ENCODE measurements at places on chromosomes 11 and 22. TPM values are rescaled to one million over a fixed set of nuclear protein-coding genes. Genes with fewer than 3 reads are reported as not detected.

DNA sequence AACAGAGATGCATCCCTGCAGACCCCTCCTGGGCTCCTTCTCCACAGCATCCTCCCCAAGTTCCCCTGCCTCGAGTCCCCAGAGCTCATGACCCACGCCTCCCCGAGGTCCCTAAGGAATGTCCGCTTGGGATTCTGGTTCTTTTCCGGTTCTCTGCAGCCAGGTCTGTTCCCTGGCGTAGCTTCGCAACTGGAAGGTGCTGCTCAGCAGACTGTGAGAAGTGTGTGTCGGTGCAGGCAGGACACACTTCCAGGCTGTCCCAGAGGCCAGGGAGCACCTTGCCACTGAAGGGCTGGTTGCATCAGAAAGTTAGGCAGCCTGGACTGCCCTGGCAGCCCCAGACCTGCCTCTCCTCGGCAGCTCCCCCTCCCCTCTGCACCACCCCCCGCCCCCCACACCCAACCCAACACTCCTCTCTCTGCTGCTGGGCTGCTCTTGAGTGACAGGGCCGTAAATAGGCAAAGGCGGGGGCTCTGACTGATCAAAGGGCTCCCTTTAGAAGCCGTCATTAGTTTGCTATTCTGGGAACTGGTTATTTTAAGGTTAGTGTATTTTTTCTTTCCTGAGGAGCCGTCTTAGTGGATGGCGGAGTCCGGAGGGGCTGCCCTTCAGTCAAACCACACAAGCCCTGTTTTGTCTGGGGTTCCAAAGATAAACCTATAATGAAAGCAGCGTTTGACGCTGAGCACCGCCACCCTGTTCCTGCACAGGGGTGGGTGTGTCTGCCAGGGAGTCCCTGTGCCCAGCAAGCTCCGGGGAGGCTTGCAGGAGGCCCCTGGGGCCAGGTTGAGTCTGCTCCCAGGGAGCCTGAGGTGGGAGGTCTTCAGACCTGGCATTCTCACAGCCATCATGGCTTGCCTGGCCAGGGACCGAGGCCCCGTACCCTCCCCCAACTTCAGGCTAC is 88.6 kb upstream of the KCNQ1OT1 start:
- DNase-seq = no peak

GRCh38 chr11:46353698-46354097 is 6.4 kb downstream of the DGKZ start:
- no peak for DNase-seq

The ZNF70 gene
- total RNA-seq = 9.0 TPM

DNA sequence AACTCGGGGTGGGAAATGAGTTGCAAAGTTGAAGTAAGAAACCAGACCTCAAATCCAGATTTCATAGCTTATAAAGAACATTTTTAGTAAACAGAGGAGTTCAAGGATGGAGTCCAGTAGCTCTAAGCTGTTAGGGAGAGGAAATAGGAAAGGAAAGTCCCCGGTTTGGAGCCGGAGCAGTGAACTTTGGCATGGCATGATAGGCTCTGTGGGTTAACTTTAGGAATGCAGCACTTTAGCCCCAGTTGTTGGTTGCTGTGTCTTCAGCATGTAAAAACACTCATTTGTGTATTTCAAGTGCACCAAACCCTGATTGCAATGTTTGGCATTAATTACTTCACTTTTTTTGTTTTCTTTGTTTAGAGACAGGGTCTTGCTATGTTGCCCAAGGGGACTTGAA is 8.6 kb upstream of the PIK3IP1 start:
- no peak for DNase-seq

The MAJIN gene
- not detected for total RNA-seq

The APOL6 gene
- total RNA-seq = 21.5 TPM

GRCh38 chr22:40289991-40290459 is 56.3 kb upstream of the ADSL start:
- DNase-seq = no peak

The TRIM51 gene
- not detected for total RNA-seq

DNA sequence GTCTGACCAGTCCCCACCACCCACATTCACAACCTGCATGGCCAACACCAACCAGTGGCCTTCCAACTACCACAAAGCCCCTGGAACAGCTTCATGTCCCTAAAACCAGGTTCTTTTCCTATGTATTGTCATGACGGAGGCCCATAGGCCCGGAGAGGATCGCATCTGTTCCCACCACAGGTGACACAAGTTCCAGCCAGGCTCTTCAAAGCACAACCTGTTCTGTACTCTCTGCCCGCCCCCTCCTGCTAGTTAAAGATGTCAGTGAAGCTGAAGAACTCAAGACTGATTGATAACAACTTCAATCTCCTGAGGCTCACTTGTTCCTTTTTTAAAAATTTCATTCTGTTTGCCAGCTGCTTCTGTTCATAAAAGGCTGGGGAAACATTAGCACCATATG is 121.1 kb upstream of the GUCY1A2 start:
- no peak for DNase-seq

DNA sequence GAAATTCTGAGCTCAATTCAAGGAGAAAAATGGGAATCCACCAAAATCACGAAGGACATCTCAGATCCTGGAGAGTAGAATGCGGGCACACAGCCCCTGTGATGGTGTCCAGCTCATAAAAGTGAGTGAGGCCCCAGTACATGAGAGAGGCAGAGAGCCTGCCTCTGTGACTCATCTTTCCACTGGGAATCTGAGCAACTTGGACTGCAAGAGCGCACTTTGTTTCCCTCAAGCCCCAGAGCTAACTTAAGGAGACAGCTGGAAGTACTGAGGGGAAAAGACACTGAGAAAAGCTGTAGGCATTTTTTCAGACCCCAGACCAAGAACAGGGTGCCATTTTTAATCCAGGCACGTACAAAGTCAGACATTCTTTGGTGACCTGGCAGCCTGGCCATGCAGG is 273.7 kb downstream of the C11orf87 start:
- no peak for DNase-seq

The CCDC157 gene
- 2.2 TPM for total RNA-seq

GRCh38 chr11:90766121-90766520 is 543.3 kb upstream of the CHORDC1 start:
- no peak for DNase-seq

The GRK3 gene
- 0.98 TPM for total RNA-seq

DNA sequence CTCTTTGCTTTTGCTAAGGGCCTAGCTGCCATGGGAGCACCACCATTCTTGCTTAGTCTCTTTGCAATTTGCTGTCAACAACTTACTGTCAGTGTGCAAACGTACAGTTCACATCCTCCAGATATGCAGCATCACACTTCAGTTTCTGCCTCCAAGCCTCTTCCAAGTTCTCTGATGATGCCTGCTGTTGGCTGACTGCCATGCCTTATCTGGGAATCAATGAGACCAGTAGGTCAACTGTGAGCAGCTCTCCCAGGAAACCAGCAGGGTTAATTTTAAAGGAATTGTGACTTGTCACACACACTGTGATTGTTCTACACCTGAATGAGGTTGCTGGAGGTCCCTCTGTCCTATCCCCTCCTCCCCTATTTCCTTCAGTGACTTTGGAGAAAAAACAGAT is 56.0 kb downstream of the COPB1 start:
- peak; percentile 66 for DNase-seq

DNA sequence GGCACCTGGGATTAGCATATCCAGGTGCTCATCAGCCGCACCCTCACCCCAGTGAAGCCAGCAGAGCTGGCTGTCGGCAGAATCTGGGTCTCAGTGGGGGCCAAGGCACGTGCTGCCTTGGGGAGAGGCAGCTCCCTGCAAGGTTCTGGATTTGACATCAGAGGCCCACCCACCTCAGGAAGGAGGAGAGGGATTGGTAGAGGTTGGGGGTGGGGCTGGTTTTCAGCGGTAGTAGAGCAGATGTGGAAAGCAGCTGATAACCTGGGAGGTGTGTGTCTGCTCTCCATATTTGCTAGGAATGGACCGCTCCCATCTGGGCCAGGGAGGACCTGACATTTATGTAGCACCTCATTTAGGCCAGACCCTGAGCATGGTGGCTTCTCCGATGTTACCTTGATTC is 147.5 kb downstream of the GRIK4 start:
- DNase-seq = no peak

GRCh38 chr11:120710354-120711131 is 199.0 kb downstream of the GRIK4 start:
- DNase-seq = peak; percentile 51

GRCh38 chr11:88310246-88310645 is 27.3 kb downstream of the CTSC start:
- no peak for DNase-seq

DNA sequence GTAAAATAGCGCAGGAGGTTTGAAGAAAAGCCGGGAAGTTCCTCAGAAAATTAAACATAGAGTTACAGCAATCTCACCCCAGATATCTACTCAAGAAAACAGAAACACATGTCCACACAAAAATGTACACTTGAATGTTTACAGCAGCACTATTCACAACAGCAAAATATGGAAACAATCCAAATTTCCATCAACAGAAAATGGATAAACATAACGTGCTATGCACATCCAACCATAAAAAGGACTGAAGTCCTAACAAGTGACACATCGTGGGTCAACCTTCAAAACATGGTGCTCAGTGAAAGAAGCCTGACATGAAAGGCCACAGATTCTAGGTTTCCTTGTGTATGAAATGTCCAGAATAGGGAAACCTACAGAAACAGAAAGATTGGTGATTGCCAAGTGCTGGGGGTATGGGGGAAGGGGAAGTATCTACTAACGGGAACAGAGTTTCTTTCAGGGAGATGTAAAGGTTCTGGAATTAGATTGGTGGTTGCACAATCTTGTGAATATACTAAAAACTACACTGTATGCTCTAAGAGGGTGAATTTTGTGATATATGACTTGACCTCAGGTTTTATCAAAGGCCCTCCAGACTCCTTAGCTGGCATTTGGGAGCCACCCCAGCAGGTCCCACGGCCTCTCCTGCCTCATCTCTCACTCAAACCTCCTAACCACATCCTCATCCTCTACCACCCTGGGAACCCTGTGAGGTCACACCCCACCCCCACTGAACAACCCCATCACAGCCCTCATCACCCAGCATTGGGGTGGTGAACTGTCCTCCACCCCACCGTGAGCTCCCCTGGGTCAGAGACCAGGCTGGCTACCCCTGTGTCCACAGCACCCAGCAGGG is 69.2 kb upstream of the PRR5 start:
- DNase-seq = no peak

The ZBTB16 gene
- total RNA-seq = not detected

The CHRM1 gene
- not detected for total RNA-seq

GRCh38 chr22:37326726-37327125 is 44.4 kb downstream of the CYTH4 start:
- no peak for DNase-seq

- no peak for DNase-seq
These were observed 23.1 kb downstream of the MRGPRG start for GRCh38 chr11:3195251-3196160.

The KLHL35 gene
- not detected for total RNA-seq

DNA sequence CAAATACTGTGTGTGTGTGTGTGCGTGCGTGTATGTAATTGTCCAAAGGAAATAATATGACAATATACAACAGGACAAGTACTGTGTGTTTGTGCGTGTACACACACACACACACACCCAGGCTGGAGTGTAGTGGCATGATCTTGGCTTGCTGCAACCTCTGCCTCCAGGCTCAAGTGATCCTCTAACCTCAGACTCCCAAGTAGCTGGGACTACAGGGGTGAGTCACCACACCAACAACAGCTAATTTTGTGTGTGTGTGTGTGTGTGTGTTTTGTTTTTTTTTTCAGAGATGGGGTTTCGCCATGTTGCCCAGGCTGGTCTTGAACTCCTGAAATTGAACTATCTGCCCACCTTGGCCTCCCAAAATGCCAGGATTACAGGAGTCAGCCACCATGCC is 61.5 kb downstream of the NUP98 start:
- no peak for DNase-seq

DNA sequence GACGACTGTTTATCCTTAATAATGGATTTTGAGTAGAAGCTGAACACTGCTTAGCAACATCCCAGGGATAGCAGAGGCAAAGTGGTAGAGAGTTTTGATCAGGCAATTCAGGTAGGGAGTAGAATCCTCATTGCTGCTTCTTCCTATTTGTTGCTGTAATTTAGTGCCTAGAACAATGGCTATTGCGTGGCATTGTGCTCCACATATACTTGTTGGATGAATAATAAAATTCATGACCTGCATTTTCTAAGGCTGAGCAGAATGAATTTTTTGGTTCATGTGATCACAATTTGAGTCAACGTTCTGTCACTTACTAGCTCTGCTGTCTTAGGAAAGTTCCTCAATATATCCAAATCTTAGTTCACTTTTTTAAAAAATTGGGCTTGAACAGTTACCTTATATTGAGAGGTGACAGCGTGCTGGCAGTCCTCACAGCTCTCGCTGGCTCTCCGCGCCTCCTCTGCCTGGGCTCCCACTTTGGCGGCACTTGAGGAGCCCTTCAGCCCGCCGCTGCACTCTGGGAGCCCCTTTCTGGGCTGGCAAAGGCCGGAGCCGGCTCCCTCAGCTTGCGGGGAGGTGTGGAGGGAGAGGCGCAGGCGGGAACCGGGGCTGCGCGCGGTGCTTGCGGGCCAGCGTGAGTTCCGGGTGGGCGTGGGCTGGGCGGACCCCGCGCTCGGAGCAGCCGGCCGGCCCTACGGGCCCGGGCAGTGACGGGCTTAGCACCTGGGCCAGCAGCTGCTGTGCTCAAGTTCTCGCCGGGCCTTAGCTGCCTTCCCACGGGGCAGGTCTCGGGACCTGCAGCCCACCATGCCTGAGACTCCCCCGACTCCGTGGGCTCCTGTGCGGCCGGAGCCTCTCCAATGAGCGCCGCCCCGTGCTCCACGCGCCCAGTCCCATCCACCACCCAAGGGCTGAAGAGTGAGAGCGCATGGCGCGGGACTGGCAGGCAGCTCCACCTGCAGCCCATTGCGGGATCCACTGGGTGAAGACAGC is 350.6 kb downstream of the ETS1 start:
- DNase-seq = no peak

The ELFN2 gene
- total RNA-seq = 12.9 TPM

The ATP5MG gene
- 126 TPM for total RNA-seq

- DNase-seq = peak; percentile 24
These were observed 2093.5 kb downstream of the LRRC4C start for GRCh38 chr11:39365809-39366436.

DNA sequence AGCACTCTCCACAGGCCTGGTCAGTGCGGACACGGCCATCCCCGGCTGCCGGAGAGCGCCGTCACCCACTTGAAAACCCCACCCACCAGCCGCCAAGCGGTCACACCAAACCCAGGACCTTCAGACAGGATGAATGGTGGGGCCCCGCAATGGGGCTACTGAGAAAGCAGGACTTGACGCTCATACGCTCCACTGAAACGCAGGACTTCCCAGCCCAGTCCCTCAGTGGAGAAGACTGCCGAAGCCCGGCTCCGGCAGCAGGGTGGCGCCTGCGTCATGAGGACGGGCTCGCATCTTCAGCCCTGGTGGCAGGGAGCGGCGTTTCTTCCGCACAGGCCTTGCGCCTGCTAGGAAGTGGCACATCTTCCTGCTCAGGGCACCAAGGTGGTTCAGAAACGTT is 15.3 kb upstream of the PHLDA2 start:
- DNase-seq = no peak

DNA sequence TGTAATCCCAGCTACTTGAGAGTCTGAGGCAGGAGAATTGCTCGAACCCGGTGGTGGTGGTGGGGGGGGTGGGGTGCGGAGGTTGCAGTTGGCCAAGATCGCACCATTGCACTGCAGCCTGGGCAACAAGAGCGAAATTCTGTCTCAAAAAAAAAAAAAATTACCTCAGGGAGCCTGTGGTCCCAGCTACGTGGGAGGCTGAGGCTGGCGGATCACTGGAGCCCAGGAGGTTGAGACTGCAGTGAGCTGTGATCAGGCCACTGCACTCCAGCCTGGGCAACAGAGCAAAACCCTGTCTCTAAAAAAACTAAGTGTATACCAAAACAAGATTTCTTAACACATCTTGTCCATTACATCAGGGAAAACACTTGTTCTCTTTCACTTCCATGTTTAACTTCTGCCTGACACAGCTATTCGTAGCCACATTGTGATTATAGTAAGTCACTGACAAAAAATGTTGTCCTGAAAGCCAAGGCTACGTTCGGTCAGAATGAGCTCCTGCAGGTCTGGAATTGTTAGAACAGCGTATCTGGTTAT is 1.4 kb downstream of the TMEM80 start:
- peak; percentile 77 for DNase-seq
